ENCODE measurements at places on chromosomes 3 and 15.

- DNase-seq: no peak
These were observed 42.8 kb downstream of the PTPN23 start for GRCh38 chr3:47423548-47424145.

- no peak for DNase-seq
These were observed 9.7 kb upstream of the TRANK1 start for GRCh38 chr3:36954452-36955134.

GRCh38 chr3:71564361-71564760 lies 19.2 kb downstream of the FOXP1 start:
- no peak for DNase-seq

GRCh38 chr3:12135029-12135657 lies 23.6 kb downstream of the TIMP4 start:
- DNase-seq: peak; percentile 39

- no peak for DNase-seq
These were observed 156.3 kb upstream of the UBE2E1 start for GRCh38 chr3:23649448-23649847.

DNA sequence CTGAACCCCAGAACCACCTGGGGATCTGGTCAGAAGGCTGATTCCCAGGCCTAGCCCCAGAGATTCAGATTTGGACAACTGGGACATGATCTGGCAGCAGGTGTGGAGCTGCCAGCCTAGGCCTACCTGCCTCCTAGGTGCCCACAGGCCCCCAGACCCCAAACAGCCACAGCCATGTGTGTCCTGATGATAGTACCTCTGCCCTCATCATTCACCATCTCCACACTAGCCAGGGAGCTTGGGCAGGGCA lies 34.7 kb downstream of the HMCES start:
- no peak for DNase-seq

- DNase-seq: no peak
These were observed 67.7 kb upstream of the CDV3 start for GRCh38 chr3:133505813-133506212.

DNA sequence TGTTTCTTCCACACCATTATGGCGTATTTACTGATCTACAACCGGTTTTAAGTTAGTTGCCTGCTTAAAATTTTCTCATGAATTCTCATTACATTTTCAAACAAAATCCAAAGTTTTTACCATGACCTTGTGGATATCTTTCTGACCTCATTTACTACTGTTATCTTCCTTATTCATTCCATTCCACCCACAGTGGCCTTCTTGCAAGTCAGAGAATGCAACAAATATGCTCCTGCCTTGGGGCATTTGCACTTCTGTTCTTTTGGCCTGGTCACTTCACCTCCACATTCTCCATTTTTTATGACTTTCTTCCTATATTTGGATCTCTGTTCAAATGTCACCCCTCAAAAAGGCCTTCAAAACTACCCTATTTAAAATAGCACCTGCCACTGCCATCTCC lies 8.8 kb upstream of the SLC15A2 start:
- DNase-seq: no peak

- no peak for DNase-seq
These were observed 1075.3 kb upstream of the ALCAM start for GRCh38 chr3:104291437-104291851.

DNA sequence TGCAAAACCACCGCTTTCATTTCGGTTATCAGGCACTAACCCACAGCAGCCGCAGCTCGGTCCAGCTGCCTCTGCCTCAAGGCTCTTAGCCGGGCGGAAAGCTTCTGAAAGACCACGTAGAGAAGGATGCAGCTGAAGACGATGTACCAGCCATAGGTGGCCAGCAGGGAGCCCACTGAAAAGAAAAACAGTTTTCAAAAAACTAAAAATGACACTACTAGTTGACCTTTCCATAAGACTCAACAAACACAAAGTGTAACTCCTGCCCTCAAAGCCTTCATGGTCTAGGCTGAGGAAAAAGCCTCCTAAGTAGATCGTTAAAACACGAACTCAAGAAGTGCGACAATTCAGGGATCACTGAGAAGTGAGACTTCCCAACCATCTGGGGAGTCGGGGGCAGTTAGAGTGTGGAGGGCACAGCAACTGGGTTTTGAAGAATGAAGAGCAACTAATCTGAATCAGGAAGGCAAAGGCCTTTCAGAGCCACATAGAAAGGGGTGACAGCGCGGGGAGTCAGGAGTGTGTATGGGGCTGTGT lies 716 bp downstream of the SELENOS start:
- DNase-seq: no peak

DNA sequence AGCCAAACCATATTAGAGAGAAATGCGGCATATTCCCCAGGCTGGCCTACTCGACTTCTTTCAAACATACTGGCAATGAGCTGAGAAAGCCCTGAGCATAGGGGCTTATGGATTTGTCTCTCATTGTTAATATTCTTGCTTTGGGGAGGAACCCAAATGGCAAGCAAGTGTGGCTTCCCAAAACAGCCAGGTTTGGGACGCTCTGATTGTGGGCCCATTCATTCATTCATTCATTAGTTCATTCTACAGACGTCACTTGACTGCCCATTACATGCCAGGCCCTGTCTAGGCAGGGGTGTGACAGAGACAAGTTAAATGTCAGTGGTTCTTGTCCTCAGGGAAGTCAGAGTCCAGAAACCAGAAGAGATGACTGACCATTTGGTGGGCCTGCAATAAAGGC lies 77.4 kb upstream of the THBS1 start:
- no peak for DNase-seq

GRCh38 chr15:49888323-49888693 lies 230.7 kb downstream of the ATP8B4 start:
- DNase-seq: no peak

- DNase-seq: no peak
These were observed 856.4 kb upstream of the ALCAM start for GRCh38 chr3:104510131-104510849.

DNA sequence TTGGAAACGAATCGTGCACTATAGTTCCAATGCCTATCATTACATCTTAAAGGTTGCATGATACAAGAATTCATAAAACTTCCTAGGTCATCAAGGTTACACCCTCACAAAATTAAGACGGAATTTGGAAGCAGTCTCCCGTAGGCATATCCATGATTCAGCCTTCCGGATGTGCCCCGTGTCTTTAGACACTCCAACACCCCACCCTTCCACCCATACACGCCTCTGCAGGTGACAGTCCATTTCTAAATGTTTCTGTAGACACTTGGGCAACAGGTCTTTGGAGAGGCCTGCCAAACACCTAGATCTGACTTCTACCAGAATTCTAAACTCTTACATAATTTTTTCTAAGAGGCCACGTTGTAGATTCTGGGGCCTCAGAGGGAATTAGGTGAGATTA lies 49.8 kb downstream of the LDHAL6B start:
- DNase-seq: no peak

DNA sequence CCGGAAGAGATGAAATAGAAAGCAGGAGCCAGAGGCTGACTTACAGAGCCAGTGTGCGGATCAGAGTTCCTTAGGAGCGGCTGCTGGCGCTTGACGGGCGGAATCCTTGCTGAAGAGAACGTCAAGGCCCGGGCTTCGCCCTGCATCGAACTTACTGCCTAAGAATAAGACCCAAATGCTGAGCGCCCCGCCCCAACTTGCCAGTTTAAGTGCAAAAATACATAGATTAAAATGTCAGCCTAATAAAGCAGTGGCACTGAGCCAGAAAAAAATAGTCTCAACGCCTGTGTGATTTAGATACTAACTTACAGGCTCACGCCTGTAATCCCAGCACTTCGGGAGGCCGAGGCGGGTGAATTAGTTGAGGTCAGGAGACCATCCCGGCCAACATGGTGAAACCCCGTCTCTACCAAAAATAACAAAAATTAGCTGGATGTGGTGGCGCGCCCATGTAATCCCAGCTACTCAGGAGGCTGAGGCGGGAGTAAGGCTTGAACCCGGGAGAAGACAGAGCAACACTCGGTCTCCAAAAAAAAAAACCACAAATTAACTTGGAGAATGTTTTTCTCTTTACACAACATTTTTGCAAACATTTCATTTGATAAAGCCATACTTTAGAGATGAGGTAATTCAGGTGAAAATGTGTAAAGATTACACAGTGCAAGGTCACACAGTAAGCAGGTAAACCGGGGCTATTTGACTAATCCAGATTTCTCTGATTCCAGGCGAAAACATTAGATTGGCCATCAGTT lies 1.2 kb upstream of the UBP1 start:
- no peak for DNase-seq

- no peak for DNase-seq
These were observed 119.3 kb downstream of the SMAD6 start for GRCh38 chr15:66821307-66821706.

GRCh38 chr3:154469585-154469984 lies 39.6 kb upstream of the GPR149 start:
- no peak for DNase-seq

DNA sequence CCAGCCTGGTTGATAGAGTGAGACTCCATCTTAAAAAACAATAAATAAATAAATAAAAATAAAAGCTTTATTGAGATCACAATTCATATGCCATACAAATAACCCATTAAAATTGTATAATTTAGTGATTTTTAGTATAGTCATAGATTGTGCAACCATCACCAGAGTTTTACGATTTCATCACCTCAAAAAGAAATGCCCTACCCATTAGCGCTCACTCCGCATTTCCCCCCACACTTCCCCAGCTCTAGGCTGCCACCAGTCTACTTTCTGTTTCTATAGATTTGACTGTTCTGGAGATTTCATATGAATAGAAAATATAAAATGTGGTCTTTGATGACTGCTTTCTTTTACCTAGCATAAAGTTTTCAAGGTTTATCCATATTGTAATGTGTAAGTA lies 57.0 kb downstream of the ARHGEF26 start:
- DNase-seq: no peak

- DNase-seq: no peak
These were observed 78.3 kb upstream of the C15orf39 start for GRCh38 chr15:75123395-75123794.

GRCh38 chr15:27464941-27465612 lies 494.1 kb downstream of the GABRG3 start:
- no peak for DNase-seq

GRCh38 chr3:175129126-175129525 lies 270.0 kb downstream of the NAALADL2 start:
- no peak for DNase-seq

GRCh38 chr3:73098873-73099272 lies 37.4 kb downstream of the EBLN2 start:
- DNase-seq: no peak

DNA sequence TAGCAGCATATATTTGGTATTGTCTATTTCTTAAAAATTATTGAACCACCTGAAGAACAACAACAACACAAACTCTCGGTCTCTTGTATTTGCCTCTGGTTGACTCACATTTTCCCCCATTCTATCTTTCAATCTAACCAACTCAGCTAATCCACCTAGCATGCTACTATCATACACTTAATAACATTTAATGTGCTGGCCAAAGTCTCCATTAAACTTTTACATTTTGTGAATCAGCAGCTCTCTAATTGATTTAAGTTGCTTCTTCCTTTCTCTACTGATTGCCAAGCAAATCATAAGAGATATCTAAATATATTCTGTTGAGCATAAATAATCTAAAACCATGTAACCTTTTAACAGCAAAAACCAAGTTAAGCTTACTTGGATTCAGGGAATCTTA lies 631.7 kb downstream of the IGSF11 start:
- DNase-seq: no peak

- DNase-seq: no peak
These were observed 17.5 kb upstream of the HCN4 start for GRCh38 chr15:73386238-73386637.

GRCh38 chr3:23199649-23200048 lies 3.5 kb upstream of the UBE2E2 start:
- no peak for DNase-seq

DNA sequence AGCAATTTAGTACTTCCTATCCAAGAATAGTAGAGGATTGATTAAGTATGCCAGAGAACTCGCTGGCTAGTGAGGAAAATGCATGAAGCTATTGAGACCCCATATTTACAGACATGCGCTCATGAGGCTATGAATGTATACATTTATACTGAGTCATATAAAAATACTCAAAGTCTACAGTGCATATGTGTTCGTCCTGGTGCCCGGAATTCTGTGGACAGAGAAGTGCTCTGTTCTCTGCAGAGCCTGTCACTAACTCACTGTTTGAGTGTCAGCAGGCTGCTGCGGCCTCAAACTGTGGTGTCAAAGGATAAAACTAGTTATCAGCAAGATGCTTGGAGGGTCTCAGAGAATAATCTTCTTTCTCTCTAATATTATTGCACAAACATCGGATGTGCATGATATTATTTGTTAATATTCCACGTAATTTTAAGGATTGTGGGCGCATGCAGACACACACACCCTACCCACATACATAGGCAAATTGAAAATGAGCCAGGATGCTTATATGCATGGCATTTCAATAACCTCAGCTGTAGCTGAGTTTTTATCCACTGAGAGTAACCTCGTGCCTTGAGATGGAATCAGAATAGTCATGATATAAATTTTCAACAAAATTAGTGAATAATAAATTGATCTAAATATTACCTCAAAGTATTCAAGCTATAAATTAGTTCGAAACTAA lies 50.0 kb upstream of the TSC22D2 start:
- DNase-seq: no peak

GRCh38 chr15:39819533-39819932 lies 36.9 kb upstream of the FSIP1 start:
- DNase-seq: no peak

GRCh38 chr3:61141697-61142096 lies 109.6 kb downstream of the FHIT start:
- DNase-seq: no peak

- DNase-seq: no peak
These were observed 2.3 kb downstream of the MELTF start for GRCh38 chr3:197027151-197027895.

DNA sequence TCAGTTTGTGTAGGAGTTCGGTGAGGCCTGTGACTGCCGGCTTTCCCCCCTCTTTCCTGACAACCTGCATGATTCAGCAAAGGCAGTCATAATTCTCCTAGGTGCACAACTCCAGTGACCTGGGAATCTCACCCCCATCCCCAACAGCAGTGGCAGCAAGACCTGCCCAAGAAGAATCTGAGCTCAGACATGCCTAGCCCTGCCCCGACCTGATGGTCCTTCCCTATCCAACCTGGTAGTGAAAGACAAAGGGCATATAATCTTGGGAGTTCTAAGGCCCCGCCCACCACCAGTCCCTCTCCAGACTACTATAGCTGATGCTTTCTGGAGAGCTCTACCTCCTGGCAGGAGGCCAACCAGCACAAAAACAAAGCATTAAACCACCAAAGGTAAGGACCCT lies 44.2 kb upstream of the ZBED2 start:
- DNase-seq: no peak

- no peak for DNase-seq
These were observed at the start of gene SOX14 for GRCh38 chr3:137764001-137764433. TSS of gene SOX14 (plus strand) at chr3:137764315. CDS start at chr3:137764785, 470 bp downstream.

GRCh38 chr3:42750834-42751233 lies 22.2 kb downstream of the CCDC13 start:
- no peak for DNase-seq

DNA sequence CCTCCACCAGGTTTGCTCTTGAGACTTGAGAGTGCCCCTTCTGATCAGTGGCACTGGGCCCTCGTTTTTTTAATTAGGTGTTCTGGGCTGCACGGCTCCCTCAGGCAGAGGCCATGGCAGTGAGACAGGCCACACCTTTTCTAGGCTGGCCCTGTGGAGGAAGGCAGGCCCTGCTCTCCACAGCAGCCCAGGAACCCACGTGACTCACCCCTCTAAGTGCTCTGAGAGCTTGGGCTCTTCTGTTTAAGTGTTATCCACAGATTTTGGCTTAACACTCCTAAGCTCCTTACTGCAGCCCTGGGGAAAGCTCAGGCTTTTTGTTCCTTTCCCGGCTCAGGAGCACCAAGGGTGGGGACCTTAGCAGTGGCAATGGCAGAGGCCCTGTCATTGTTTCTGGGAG lies 463.2 kb upstream of the GBE1 start:
- no peak for DNase-seq

- DNase-seq: no peak
These were observed 1721.7 kb downstream of the OTOL1 start for GRCh38 chr3:163218336-163218735.

Measured in activated T-cell treated with anti-CD3 and anti-CD28 coated beads for 1 hour (primary cell).